Stimulated activated CD8-positive, alpha-beta memory T cell treated with anti-CD3 and anti-CD28 coated beads, Interleukin-7, amount 100 ng/mL, for 1 hour (primary cell): ENCODE measurements at places on chromosomes 4 and X.

DNA sequence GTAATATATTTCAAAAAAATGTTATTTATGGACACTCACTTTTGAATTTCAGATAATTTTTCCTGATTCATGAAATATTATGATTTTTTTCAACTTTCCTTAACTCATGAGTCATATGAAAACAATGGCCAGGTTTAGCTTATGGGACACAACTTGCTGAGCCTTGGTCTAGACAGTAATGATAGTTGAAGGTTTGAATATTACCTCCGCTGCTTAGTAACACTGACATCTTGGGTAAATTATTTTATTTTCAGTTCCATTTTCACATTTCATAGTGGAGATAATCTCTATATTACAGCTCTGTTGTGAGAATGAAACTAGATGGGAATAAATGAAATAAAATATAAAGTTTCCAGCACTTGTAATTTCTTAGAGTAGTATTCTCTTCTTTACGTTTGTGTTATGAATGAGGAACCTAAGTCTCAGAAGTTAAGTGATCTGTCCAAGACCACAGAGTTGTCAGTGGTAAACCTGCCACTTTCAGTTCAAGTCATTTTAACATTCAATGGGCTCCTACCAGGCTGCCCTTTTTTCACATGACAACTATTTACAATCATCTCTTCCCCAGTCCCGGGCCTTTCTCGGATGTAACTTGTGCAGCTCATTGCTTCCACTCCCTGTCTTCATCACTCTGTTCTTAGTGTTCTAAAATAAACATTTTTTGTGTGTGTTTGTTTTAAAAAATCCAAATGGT lies 46.8 kb upstream of the GC start:
- no peak for DNase-seq

DNA sequence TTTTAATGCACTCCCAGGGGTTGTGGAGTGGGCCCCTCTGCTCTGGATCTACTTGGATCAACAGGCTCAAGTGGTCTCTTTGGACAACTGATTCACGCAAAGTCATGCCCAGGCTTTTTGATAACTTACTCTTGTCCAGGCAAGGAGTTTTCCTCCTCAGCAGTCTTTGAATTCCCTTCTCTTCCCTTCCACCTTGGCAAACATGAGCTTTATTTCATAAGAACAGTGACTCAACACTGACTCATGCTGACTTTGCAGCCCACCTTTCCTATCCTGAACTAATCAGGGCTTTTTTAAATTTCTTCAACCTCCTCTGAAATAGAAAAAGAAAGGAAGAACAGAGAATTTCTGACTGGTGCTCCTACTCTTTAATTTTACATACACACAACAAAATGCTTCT lies 132.1 kb upstream of the LDB2 start:
- no peak for DNase-seq

GRCh38 chrX:45712067-45712466 lies 511.4 kb upstream of the DIPK2B start:
- DNase-seq: no peak

GRCh38 chrX:40513012-40513411 lies 67.8 kb upstream of the ATP6AP2 start:
- no peak for DNase-seq

GRCh38 chr4:155415662-155416061 lies 38.9 kb upstream of the MAP9 start:
- DNase-seq: no peak

GRCh38 chr4:70183168-70183939 lies 12.2 kb upstream of the ODAM start:
- DNase-seq: no peak

DNA sequence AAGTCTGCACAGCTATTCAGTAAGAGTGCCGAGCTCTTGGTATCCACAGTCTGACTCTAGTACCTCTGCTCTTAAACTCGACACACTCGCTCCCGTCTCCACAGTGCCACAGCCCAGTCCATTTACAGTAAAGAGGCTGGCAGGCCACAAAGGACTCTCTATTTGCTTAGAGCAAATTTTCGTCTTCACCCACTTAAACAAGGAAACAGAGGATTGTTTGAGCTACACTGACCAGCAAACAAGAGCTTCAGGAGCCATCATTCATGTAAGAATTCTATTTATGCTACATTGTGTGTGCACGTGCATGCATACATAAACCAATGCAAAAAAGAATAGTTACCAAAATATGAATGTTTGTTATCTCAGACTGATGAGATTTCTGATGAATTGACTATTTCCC lies 290.2 kb downstream of the USP46 start:
- DNase-seq: no peak

DNA sequence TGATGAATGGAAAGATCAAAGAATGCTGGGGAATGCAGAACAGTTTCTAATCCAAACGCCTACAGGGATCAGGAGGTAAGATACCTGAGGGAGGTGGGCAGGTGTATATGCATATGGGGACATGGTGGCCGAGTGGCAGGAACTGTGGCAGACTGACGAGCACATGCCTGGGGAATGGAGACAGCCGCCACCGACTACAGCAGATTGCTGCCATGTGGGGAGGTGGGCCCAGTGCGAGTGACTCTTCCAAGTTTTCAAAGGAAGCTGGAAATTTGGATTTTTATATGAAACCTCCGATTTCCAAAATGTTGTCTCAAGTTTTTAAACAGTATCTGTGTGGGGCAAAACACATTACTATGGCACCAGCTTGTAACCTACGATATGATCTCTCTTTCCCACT lies 9.9 kb downstream of the ZNF827 start:
- DNase-seq: no peak

GRCh38 chrX:53073115-53073586 lies 9.0 kb upstream of the TSPYL2 start:
- DNase-seq: no peak

DNA sequence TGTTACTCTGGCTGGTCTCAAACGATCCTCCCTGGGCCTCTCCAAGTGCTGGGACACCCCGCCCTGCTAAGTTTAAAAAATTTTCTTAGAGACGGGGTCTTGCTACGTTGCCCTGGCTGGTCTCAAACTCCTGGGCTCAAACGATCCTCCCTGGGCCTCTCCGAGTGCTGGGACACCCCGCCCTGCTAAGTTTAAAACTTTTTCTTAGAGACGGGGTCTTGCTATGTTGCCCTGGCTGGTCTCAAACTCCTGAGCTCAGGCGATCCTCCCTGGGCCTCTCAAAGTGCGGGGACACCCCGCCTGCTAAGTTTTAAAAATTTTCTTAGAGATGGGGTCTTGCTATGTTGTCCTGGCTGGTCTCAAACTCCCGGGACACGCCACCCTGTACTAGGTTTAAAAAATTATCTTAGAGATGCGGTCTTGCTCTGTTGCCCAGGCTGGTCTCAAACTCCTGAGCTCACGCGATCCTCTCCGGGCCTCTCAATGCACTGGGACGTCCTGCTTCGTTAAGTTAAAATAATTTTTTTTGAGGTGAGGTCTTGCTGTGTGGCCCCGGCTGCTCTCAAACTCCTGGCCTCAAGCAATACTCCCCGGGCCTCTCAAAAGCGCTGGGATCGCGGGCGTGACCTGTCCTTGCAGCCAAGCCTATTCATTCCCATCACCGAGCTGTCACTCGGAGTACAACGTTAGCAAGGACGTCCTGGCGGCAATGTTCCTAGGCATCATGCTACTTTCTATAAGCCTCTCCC lies 1.1 kb downstream of the SLC25A6 start:
- no peak for DNase-seq

- DNase-seq: no peak
Observed at GRCh38 chr4:175762582-175762981, 49.5 kb downstream of the GPM6A start.

GRCh38 chrX:1172496-1172895 lies 40.0 kb downstream of the CRLF2 start:
- DNase-seq: no peak

GRCh38 chr4:22201256-22201655 lies 252.7 kb upstream of the KCNIP4 start:
- no peak for DNase-seq

DNA sequence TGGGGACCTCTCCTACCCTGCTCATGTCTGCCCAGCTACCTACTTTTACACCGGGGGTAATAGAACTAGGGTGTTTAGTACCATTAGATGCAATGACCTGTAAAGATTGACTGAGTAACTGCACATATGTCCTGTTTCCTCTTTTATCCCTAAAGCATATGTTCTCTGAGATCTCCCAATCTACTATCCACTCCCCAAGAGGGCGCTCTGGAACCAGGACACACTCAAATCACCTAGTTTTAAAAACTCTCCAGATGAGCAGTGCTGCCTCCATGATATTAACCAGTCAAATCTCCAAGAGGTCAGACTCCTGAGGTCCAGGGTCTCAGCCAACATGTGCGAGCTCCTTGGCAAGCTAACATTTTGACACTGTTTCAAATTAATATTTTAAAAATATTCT lies 87.0 kb upstream of the TSPAN5 start:
- no peak for DNase-seq

GRCh38 chrX:39848243-39848642 lies 249.5 kb downstream of the BCOR start:
- no peak for DNase-seq

- DNase-seq: no peak
Observed at GRCh38 chrX:100720301-100720700, 11.6 kb downstream of the SYTL4 start.

- no peak for DNase-seq
Observed at GRCh38 chrX:17527135-17527701, 152.2 kb downstream of the NHS start.

DNA sequence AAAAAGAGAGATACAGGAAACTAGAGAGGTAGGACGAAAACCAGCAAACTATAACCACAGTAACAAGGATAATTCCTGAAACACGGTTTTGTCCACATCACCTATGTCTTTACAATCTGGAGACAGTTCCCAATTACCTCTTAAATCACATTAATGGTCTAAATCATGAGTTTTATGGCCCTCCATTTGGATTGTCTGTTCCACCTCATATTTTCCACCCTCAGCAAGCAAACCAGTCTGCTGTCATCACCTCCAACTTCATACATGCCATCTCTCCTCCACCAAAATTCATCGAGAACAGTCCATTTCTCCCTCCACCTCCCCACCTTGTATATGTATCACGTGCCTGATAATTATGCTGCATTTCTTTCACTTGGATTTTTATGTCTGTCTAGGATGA lies 107.3 kb downstream of the SH3RF1 start:
- no peak for DNase-seq

DNA sequence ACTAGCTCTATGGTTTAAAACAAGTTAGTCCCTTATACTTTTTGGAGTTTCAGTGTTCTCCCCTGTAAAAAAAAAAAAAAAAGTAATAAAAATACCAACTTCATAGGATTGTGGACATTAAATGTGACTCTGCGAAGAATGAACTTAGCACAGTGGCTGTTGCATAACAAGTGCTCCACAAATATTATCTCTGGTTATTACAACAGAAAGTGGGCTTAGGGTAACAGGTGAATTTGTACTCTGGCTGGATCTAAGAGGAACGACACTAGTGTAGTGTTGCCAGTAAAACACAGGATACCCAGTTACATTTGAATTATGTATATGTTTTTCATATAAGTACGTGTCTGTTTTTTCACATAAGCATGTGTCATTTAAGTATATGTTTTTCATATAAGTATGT lies 360.3 kb upstream of the CXorf51B start:
- DNase-seq: no peak

DNA sequence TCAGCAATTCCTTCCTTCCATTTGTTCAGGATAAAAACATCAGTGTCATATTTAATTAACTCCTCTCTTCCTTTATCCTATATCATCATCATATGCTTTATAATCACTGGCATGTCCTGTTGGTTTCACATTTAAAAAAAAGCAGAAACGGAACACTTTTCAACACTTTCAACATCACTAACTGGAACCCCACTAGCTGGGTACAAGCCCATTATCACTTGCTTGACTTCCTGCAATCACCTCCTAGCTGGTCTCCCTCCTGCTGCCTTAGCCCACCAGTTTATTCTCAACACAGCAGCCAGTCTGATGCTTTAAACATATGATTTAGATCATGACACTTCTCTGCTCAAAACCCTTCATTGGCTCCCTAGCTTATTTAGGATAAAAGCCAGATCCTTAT lies 116.4 kb upstream of the LSM6 start:
- DNase-seq: no peak

- no peak for DNase-seq
Observed at GRCh38 chr4:77308843-77309242, 151.8 kb downstream of the CCNG2 start.

- no peak for DNase-seq
Observed at GRCh38 chr4:17502756-17503155, 9.1 kb downstream of the QDPR start.

- no peak for DNase-seq
Observed at GRCh38 chr4:188864741-188865140, 725.5 kb downstream of the TRIML1 start.

GRCh38 chr4:181443021-181443420 lies 800.2 kb upstream of the TENM3 start:
- no peak for DNase-seq

GRCh38 chr4:113502476-113502875 lies 259.1 kb downstream of the CAMK2D start:
- no peak for DNase-seq

DNA sequence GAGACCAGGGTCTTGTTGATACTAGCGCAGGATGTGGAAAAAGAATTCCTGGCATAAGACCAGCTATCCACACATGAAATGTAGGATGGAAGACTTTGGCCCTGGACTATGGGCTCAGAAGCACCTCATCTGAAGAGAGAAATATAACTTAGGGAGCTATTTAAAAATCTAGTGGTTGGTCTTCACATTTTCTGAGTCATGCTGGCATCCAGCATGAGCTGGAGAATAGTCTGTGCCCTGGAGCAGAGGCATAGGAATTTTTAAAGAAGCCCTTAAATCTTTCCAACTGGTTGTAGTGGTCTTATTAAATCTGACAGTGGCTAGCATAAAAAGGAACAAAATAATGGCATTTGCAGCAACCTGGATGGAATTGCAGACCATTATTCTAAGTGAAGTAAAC lies 86.3 kb downstream of the SMARCA5 start:
- no peak for DNase-seq
